NCI-H460 (cell line): ENCODE measurements at places on chromosomes 6 and 20.

GRCh38 chr6:49607391-49607982, 29.2 kb downstream of the RHAG start:
- no peak for DNase-seq

DNA sequence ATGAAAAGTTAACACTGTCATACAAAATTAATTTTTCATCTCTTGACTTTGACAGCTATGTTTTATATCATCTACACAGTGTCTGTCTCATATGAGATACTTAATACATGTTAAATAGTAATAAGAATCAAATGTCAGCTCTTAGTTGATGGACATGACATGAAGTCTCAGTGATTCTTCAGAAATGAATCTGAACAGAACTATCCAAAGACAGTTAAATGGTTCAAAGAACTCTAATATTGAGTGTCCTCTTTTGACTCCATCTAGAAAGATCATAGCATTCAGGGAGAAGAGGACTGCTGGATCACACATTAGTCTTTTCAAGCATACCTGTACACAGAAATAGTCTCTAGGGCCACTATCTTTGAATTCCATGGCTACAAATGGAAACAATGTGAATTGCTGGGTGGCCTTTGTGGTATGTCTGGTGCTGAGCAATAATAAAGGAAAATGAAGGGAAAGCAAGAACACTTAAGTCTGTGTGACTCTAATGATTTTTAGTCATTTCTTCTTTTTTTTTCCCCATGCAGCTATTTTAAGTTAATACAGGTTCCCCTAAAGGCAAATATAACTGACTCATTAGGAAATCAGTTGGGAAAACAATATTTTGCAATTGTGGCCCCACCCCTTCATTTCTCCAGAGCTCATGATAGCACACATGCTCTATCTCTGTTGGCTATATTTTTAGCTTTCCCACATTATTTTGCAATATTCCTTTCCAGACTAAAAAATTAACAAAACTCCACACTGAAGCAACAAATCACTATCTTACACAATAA, 367.5 kb downstream of the GRIK2 start:
- DNase-seq, result no peak

DNA sequence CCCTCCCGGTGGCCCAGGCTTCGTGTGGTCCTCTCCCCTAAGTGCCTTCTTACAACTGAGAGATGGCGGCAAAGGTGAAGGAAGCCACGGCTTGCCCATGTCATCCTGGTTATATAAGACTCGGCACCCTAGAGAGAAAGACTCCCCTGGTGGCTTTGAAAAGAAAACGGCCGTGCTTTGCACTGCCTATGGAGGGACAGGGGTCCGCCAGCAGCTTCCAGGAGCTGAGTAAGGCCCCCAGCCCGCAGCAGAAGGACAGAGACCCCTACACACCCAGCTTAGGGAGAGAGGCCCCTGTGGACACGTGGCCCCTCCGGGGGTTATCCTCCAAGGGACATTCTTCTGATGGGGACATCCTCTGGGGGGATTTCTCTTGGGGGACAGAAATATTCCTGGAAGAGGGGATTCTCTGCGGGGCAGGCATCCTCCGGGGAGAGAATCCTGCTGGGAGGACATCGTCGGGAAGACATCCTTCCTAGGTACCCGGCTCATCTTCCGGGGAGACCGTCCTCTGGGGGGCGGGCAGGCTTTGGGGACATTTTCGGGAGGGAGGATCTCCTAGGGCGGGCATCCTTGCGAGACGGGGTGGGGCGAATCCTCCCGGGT, 511 bp upstream of the OGFR start:
- DNase-seq, result no peak

DNA sequence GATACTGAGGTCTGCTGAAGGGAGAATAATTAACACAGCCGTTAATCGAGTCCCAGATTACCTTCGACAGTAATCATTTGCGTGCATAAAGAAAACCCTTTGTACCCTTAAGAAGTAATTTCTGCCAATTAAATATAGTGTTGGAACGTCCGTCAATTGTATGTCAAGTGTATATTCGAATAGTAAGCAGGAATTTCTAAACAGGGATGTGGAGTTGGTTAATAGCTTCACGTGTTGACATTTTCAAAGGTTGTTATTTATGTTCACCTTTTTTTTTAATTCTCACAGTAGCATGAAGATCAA, 798 bp upstream of the SNAP91 start:
- no peak for DNase-seq

DNA sequence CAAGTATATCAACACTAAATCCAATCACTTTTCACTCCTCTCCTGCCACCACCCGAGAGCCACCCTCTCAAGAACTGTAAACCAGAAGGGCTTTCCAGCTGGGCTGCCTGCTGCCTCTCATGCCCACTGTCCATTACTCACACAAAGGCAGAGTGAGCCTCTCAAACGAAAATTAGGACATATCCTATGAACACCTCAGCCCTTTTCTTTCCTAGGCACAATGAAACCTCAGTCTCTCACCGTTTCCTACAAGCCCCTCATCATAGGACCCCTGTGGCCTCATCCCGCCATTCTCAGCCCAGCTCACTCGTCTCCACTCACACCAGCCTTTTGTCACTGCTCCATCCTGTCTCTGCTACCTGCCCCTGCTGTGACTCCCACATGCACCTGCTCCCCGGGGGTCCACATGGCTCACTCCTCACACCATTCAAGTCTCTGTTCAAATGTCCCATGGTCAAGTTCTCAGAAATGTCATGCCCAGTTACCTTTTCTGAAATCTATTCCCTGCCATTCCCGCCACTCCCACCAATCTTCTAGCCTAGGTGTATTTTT, 7.4 kb downstream of the HLA-F start:
- DNase-seq, result no peak

DNA sequence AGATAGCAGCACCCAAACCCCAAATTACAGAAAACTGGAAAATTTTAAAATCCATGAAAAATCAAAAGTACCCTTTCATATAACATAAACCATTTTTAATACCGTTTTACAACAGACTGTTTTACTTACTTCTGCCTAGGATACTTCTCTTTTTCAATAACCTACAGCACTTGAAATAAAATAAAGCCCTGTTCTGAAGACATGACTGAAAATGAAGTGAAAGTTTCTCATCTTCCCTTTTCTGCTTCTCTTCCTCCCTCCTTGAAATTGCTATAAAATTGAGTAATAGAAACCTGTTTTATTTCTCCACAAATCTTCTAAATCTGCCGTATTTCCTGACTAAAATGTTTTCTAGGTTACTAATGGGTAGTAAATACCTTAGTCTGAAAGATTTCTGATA, 20.3 kb downstream of the MMS22L start:
- DNase-seq, result no peak

GRCh38 chr6:9186148-9186547, 750.8 kb upstream of the SLC35B3 start:
- DNase-seq, result no peak

DNA sequence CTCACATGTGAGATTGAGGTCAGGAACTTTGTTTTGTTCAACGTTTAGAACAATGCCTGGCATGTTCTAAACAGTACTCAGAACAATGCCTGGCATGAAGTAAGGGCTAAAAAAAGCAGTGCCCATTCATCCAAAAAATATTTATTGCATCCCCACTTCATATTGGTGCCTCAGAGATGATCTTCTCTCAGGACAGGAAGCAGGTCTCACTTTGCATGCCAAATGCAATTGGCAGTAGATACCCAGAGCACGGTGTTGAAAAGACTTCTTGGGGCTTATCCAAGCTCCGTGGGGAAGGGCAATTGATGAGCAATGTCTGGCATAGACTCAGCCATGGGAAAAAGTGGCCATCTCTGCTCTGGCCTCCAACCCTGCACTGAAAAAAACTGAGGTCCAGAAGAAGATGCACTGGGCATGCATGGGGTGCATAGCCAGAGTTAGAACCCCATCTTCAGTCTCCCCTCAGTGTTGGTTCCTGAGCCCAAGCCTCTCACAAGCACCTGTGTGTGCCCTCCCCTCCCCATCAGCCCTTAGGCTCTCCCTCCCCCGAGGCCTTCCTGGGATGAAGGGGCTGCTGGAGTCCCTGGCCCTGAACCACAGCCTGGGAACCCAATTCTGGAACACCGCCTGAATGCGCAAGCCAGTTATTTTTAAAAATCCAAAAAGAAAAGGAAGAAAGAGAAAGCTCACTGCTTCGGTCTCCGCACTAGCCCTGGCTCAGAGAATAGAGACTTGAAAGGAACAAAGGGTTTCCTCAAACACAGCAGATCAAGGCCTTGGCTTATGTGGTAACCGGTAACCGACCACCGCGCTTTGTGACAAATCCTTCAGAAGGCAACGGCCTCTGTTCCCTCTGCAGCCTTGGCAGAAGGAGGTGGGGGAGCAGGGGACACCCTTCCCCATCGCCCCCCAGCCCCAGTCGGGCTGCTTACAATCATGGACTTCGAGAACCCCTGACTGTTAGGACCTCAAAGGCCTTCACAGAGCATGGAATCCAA, 78.5 kb upstream of the SIRPA start:
- no peak for DNase-seq

DNA sequence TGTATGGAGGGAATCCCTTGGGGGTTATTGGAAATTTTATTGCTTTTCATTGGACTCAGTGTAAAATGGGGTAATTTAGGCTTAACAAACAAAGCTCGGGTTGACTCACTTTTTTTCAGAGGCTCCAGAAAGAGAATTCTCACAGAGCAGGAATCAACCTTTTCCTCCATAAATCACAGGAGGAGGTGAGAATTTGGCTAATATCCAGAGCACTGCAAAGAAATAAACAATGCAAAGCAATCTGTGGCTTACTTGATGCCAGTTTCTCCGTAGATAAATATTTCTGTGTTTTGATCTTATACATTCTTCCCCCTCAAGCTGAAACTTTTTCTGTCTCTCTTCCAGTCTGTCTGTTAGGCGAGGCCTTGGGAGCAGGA, 176.6 kb downstream of the TSHZ2 start:
- no peak for DNase-seq

- DNase-seq, result no peak
These were observed 109.0 kb downstream of the FUT9 start for GRCh38 chr6:96124778-96125177.

DNA sequence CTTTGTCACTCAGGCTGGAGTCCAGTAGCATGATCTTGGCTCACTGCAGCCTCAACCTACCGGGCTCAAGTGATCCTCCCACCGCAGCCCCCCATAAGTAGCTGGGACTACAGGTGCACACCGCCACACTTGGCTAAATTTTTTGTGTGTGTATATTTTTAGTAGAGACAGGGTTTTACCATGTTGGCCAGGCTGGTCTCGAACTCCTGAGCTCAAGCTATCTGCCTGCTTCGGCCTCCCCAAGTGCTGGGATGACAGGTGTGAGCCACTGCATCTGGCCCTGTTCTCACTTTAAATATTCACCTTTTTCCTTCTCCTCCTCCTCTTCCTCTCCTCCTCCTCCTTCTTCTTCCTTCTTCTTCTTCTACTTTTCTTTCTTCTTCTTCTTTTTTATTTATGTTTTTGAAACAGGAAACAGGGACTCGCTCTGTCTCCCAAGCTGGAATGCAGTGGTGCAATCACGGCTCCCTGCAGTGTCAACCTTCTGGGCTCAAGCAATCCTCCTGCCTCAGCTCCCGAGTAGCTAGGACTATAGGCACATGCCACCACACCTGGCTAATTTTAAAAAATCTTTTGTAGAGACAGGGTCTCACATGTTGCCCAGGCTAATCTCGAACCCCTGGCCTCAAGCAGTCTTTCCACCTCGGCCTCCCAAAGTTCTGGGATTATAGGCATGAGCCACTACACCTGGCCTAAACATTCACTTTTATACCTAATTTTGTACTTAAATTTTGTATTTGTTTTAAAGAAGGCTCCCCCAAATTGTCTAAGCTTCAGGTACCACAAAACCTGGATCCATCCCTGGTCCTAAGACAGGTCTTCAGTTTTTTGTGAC, 47.2 kb upstream of the NCOA3 start:
- no peak for DNase-seq

DNA sequence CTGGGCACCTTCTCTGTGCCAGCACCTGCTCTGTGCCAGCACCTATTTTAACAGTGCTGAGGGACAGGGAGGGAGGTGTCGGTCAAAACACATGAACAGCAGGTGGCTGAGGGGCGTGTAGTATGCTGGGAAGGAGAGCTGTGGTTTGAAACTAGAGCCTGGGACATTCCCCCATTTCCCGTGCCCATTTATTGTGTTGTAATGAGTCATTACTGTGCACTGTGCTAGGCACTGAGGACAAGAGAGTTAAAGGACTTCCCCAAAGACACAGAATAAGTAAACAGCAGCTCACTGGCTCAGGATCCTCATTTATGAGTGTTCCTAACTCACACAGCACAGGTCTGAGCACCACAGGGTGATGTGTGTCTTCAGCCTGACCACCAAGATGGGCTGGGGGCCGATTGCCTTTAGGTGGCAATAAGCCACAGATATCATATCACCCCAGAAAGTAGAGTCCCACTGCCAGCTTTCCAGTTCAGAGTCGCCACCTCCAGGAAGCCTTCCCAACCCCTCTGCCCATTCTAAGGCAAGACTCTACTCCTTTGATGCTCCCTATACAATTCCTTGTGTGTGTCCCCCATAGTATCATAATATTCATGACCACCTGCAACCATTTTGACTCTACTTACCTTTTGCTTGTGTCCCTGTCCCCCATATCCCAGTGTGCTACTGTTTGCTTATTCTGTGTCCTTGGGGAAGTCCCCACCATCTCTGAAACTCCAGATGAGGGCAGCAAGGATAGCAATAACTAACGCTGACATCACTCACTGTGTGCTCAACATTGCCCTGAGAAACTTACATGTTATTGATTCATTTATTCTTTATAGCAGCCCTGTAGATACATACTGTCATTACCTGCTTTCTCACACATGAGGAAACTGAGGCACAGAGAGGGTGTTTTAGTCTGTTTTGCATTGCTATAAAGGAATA, 87.3 kb downstream of the TOX2 start:
- no peak for DNase-seq

DNA sequence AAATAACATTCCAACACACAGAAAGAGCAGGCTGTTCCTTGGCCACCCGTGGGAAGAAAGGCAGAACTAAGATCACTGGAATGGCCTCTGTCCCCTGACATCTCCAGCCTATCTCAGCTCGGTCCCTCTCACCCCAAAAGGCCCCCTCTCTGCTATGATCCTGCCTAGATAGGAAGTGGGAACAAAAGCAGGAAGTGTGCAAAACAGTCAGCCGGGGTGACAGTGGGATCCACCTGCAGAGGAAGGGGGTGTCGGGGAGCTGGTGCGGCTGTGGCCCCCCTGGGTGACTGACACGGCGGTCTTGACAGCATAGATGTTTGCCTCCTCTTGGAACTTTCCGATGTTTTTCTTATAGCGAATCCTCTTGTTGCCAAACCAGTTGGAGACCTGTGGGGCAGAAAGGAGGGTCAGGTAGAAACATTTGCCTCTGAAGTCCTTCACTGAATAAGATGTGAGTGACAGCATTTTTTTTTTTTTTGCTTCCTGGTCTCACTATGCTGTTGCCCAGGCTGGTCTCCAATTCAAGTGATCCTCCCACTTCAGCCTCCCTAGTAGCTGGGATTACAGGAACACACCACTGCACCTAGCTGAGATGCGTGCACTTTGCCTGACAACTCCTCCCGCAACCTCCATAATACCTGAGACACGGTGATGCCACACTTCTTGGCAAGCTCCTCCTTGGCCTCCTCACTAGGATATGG, 2.8 kb downstream of the PBX2 start:
- DNase-seq, result no peak

GRCh38 chr20:23569570-23569969, 1.3 kb upstream of the CST9L start:
- DNase-seq, result no peak
